ENCODE measurements at places on chromosomes 6 and 20.

DNA sequence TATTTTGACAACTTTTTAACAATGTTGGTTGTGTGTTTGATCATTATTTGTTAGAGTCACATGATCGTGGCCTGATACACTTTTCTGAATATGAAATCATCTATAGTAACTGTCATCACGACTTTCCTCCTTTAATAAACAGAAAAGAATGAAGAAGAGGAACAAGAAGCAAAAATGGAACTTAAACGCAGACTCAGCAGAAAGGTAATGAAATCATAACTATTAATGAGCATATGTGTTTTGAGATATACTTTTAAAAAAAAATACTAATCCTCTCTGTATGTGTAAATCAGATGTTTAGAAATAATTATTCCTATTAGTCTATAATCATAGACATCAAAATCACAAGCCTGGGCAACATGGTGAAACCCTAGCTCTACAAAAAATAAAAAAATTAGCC lies 60.1 kb upstream of the LTV1 start:
- H3K27me3 ChIP-seq: no peaks in the 10 kb centered on the region
- H3K4me1 ChIP-seq: no peaks in the 10 kb centered on the region
- no peak for DNase-seq
- no peak overlapping the region for H3K4me3 ChIP-seq
- H3K36me3 ChIP-seq: peaks cover 2% of the 10 kb centered on the region
- H3K27ac ChIP-seq: no peak overlapping the region

- no peaks in the 10 kb centered on the region for H3K27me3 ChIP-seq
- no peaks in the 10 kb centered on the region for H3K4me1 ChIP-seq
- peak; percentile 34 for DNase-seq
Observed at GRCh38 chr6:124854338-124854922, 107.8 kb upstream of the RNF217 start.

DNA sequence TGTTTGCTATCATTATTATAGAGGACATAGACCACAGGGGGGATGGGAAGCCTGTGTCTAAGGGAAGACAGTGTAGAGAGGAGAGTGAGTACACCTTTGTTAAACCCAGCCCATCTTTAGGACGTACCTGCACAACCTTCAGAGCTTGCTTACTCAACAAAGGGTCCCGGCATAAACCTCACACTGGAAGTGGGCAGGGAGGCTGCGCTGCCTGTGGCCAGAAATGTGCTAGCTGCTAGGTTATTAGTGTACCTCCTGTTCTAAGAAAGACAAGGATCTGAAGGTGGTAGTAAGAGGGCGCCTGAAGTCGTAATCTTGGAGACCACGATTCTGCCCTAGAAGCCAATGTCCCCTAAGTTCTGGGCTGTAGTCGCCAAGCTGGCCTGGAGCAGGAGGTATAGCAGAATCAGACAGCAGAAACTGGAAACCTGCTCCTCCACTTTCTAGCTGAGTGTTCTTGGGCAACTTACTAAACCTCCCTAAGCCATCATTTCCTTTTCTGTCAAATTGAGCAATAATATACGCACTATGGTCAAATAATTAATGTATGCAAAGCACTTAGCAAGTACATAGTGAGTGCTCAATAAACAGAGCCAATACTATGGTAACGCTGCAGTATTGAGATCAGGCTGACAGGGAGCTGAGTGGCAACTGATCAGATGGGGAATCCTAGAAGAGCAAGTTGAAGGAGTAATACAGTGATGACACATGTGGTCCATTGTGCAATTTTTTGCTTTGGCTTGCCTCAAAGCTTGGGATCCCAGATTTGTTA lies 16.8 kb upstream of the AKIRIN2 start:
- H3K27me3 ChIP-seq: no peaks in the 10 kb centered on the region
- no peak overlapping the region for H3K4me3 ChIP-seq
- no peak overlapping the region for H3K27ac ChIP-seq
- peak; percentile 43 for DNase-seq
- H3K36me3 ChIP-seq: no peaks in the 10 kb centered on the region
- peaks cover 15% of the 10 kb centered on the region for H3K4me1 ChIP-seq

GRCh38 chr6:34157236-34157830 lies 11.4 kb upstream of the GRM4 start:
- H3K4me1 ChIP-seq: no peaks in the 10 kb centered on the region
- H3K36me3 ChIP-seq: no peaks in the 10 kb centered on the region
- no peak for DNase-seq
- H3K27ac ChIP-seq: no peak overlapping the region
- peaks cover 14% of the 10 kb centered on the region for H3K27me3 ChIP-seq

DNA sequence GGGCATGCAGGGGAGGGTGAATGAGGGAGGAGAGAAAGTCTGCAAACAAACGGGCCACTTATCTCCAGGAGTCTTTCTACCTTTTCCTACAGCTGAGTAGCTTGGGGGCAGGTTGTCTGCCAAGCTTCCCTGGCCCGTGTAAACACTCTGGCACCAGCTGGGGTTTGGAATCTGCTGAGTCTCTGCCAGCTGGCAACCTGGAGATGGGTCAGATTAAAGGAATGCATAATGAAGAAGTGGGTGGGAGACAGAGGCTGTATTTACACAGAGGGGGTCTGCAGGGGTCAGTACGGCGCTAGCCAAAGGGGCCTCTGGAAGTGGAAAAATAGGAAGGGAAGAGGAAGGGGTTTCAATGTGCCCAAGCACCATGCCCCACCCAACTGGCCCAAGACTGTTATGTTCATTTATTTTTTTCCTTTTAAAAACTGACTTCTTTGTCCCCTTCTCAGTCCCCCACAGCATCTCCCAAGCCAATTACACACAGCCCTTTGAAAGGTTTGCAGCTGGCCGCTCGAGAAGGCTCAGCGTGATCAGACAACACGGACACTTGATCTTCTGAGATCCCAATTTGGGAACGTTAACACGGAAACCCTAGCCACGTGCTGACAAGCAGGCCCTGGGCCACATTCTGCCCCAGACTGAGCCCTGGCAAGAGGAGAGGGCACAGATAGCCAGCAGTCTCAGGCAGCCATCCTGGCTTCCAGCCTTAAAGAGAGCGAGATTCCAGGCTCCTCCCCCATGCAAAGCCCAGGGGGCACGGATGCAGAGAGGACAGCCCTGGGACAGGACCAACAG lies 25.2 kb downstream of the TRAM2 start:
- H3K27ac ChIP-seq: peak overlapping the region; percentile 85
- peaks cover 66% of the 10 kb centered on the region for H3K4me1 ChIP-seq
- no peaks in the 10 kb centered on the region for H3K36me3 ChIP-seq
- DNase-seq: peak; percentile 94
- H3K27me3 ChIP-seq: no peaks in the 10 kb centered on the region
- H3K4me3 ChIP-seq: no peak overlapping the region

GRCh38 chr6:128314190-128314589 lies 206.2 kb downstream of the PTPRK start:
- H3K4me3 ChIP-seq: no peak overlapping the region
- no peak overlapping the region for H3K27ac ChIP-seq
- H3K4me1 ChIP-seq: no peaks in the 10 kb centered on the region
- H3K36me3 ChIP-seq: no peaks in the 10 kb centered on the region

DNA sequence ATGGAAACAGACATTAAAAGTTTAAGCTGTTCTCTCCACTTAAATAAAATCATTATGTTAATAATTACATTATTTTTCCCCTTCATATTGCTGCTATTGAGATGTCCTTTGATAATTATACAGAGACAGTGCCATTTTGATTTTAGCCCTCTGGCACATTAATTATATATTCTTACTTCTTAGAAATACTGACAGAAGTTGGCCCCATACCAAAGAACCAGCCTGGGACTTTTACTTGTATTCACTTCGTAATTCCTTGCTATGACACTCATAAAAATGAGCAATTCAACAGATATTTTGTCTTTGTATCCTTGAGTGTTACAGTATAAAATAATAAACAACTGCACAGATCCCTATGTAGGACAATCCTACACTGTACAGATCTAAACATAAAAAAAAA lies 743.7 kb downstream of the TBC1D32 start:
- no peaks in the 10 kb centered on the region for H3K27me3 ChIP-seq
- H3K36me3 ChIP-seq: no peaks in the 10 kb centered on the region
- DNase-seq: no peak
- no peak overlapping the region for H3K27ac ChIP-seq
- H3K4me1 ChIP-seq: no peaks in the 10 kb centered on the region
- H3K4me3 ChIP-seq: no peak overlapping the region

DNA sequence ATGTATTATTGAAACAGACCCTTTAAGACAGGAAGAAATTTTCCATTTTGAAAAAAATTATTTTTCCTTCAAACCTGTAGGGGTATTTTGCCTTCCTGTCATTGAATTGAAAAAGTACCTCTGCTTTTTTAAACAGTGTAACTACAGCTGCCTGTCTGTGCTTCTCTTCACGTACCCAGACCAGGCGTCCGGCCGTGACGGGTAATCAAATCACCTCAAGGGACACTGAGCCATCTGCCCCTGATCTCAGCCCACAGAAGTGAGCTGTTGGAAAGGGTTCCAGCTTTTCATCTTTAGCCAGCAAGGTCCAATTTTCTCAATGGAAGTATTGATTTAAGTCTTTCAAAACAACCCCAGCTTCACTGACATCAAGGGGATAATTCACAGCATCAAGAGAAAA lies 58.0 kb downstream of the SLC35D3 start:
- DNase-seq: no peak
- H3K36me3 ChIP-seq: no peaks in the 10 kb centered on the region
- no peak overlapping the region for H3K4me3 ChIP-seq
- H3K4me1 ChIP-seq: no peaks in the 10 kb centered on the region
- H3K27ac ChIP-seq: no peak overlapping the region

GRCh38 chr6:92507552-92507951 lies 911.8 kb downstream of the EPHA7 start:
- H3K4me1 ChIP-seq: no peaks in the 10 kb centered on the region
- H3K36me3 ChIP-seq: no peaks in the 10 kb centered on the region
- DNase-seq: no peak
- no peak overlapping the region for H3K4me3 ChIP-seq
- H3K27me3 ChIP-seq: no peaks in the 10 kb centered on the region
- no peak overlapping the region for H3K27ac ChIP-seq

- no peaks in the 10 kb centered on the region for H3K4me1 ChIP-seq
- no peak for DNase-seq
- peaks cover 3% of the 10 kb centered on the region for H3K27me3 ChIP-seq
- H3K4me3 ChIP-seq: no peak overlapping the region
Observed at GRCh38 chr20:57557926-57558613, 2.8 kb upstream of the PCK1 start.

- peaks cover 17% of the 10 kb centered on the region for H3K4me1 ChIP-seq
- peaks cover 4% of the 10 kb centered on the region for H3K36me3 ChIP-seq
- no peaks in the 10 kb centered on the region for H3K27me3 ChIP-seq
Observed at GRCh38 chr20:47272893-47273590, 83.5 kb downstream of the ZMYND8 start.

- no peak overlapping the region for H3K27ac ChIP-seq
- no peak for DNase-seq
- peaks cover 10% of the 10 kb centered on the region for H3K27me3 ChIP-seq
- H3K4me1 ChIP-seq: peaks cover 3% of the 10 kb centered on the region
Observed at GRCh38 chr6:170284126-170284773, 6.6 kb downstream of the DLL1 start.

- peak; percentile 43 for DNase-seq
- H3K36me3 ChIP-seq: no peaks in the 10 kb centered on the region
- H3K27me3 ChIP-seq: no peaks in the 10 kb centered on the region
- no peak overlapping the region for H3K4me3 ChIP-seq
- H3K27ac ChIP-seq: no peak overlapping the region
- no peaks in the 10 kb centered on the region for H3K4me1 ChIP-seq
Observed at GRCh38 chr20:64188682-64189529, 24.7 kb downstream of the MYT1 start.

- no peaks in the 10 kb centered on the region for H3K36me3 ChIP-seq
- H3K27me3 ChIP-seq: no peaks in the 10 kb centered on the region
- H3K4me1 ChIP-seq: no peaks in the 10 kb centered on the region
- DNase-seq: no peak
- H3K27ac ChIP-seq: no peak overlapping the region
- no peak overlapping the region for H3K4me3 ChIP-seq
Observed at GRCh38 chr6:144113366-144113765, 18.0 kb upstream of the SF3B5 start.

DNA sequence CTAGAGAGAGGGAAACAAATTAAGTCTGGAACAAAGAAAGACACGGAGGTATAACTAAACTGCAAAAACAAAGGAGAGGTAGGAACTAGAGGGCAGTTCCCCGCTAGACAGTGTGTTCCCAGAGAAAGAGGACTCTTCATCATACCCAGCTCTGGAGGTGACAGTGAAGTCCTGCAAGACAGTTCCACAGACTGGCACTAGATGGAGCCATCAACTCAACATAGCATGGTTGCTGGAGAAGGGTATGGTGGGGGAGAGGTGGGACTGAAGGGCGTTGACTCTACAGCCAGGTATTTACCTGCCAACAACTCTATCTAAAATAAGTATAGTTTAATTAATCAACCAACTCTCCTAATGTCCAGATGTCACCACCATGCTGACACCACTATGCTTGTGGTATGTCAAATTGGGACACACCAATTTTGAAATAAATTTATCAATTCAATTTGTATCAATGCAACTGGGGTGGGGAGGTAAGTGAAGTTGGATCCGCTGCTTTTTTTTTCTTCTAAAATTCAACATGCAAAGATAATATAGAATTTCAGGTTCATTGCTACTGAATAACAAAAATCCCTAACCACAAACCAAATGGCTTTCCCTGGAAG lies 9.7 kb downstream of the BACH2 start:
- no peaks in the 10 kb centered on the region for H3K36me3 ChIP-seq
- peaks cover 2% of the 10 kb centered on the region for H3K4me1 ChIP-seq
- no peaks in the 10 kb centered on the region for H3K27me3 ChIP-seq
- no peak overlapping the region for H3K27ac ChIP-seq
- no peak overlapping the region for H3K4me3 ChIP-seq

- H3K27me3 ChIP-seq: peaks cover 9% of the 10 kb centered on the region
- H3K36me3 ChIP-seq: no peaks in the 10 kb centered on the region
- H3K27ac ChIP-seq: no peak overlapping the region
- no peaks in the 10 kb centered on the region for H3K4me1 ChIP-seq
- no peak for DNase-seq
Observed at GRCh38 chr20:46202766-46203509, 84.8 kb downstream of the CD40 start.

- no peak overlapping the region for H3K4me3 ChIP-seq
- H3K36me3 ChIP-seq: peaks cover 7% of the 10 kb centered on the region
- no peak overlapping the region for H3K27ac ChIP-seq
- H3K27me3 ChIP-seq: no peaks in the 10 kb centered on the region
- DNase-seq: no peak
Observed at GRCh38 chr6:3090013-3090412, 21.7 kb downstream of the RIPK1 start.

DNA sequence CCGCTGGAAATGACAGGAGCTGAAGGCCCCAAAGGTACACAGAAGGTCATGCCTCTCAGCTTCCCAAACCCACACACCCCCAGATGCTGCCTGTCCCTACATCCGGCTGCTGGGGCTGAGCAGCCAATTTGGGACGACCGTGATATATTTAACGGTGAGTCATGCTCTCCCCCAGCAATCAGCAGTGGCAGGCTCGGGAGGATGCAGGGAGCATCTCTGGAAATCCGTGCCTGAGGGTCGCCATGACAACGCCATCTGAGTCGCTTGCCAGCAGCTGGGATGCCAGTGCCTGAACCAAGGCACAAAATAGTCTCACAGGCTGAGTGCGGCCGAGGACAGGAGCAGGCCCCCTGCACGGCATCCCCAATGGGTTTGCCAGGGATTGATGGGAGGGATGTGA lies 57.9 kb downstream of the KCNB1 start:
- peaks cover 27% of the 10 kb centered on the region for H3K27me3 ChIP-seq
- H3K36me3 ChIP-seq: no peaks in the 10 kb centered on the region
- H3K4me3 ChIP-seq: no peak overlapping the region
- DNase-seq: peak; percentile 8
- no peak overlapping the region for H3K27ac ChIP-seq
- no peaks in the 10 kb centered on the region for H3K4me1 ChIP-seq

- H3K4me3 ChIP-seq: no peak overlapping the region
- H3K36me3 ChIP-seq: no peaks in the 10 kb centered on the region
- H3K27ac ChIP-seq: no peak overlapping the region
- no peaks in the 10 kb centered on the region for H3K4me1 ChIP-seq
Observed at GRCh38 chr6:116949964-116950363, 72.9 kb downstream of the RFX6 start.

All from fibroblast of lung (primary cell).